HFF-Myc (cell line): ENCODE measurements at places on chromosomes 3 and 15.

DNA sequence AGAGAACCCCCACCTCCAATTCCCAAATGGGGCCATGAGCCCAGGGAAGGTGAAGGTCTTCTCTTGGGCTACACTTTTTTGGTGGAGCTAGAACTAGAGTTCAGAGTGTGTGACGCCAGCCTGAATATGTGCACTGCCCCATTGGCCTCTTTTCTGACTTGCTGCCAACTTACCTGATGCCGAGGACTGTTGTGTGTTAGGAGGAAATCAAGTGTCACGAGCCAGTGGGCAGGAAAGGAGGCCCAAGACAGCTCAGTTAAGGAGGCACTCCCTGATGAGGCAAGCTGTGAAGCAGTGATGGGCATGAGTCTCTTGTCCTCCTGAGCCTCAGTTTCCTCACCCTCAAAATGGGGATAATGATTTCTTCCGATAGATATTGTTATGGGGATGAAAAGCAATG is 107.8 kb downstream of the ANP32A start:
- DNase-seq, result no peak

DNA sequence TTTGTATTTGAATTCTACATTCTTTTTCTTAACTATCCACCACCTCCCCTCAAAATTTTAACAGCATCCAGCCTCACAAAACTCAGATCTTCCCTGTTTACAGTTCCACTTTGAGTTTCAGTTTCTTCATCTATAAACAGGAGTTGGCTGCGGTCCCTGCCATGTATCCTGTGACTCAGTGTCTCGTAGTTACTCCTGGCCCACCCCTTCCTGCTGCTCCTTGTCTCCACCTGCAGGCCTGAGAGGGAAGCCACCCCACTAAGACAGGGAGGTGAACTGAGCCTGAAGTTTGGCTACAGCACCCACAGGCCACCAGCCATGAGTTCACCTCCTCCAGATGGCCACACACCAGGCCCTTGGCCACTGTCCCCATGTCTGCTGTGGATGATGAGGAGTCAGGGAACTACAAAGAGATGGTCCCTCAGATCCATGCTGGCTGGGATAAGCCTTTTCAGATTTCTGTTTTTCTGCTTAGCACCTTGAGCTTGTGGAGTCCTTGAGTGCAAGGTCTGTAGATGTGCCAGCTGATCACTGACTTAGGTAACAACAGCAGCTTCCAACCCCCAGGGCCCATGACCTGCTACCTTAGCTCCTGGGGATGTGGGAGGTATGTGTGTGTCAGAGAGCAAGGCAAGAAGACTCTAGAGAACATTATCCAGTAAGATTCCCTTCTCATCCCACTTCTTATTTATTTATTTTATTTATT is 37.5 kb downstream of the CD86 start:
- no peak for DNase-seq

DNA sequence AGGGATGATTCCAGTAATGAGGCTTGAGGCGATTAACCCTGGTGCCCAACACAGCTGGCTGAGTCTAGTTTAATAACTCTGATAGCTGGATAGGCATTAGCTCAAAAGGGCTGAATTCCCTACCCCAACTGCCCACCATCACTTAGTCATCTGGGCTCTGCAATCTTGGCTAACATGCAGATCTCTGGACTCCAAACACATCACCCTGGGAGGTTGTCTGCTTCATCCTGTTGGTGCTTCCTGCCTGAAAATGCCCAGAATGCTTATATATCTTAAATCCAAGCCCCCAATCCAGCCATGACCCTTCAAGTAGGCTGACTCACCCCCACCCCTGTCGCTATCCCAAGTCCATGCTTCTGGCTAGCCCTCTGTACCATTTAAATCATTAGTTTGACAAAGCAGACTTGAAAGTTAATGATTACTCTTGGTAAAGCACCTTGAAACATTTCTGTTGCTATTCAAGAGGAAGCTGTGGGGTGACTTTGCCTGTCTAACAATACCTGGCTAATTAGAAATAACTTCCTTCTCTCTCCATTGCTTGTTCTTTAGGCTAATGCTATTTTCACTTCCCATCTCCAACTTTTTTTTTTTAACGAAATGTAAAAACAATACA is 107.0 kb upstream of the RORA start:
- no peak for DNase-seq

DNA sequence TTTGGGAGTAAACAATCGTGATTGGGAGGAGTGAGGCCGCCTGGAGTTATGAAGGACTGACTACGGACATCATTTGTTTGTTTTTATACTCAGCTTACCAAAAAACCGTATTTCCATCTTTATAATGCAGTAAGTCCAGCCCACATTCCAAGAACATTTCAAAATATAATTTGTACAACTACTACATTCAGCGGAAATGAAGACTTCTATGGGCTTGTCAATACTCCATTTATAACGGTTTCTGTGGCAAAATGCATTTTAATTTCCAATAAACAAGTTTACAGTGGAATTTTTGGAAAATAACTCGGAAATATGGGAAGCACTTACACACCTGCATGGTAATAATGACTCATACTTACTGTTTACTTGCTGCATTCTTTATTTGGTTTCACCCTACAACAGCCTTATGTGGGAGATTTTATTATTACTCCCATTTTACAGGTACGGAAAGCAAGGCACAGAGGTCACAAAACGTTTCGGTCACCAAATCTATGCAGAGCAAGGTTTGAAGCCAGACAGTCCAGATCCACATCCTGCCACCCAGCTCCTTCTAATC is 62.3 kb downstream of the LDHAL6B start:
- DNase-seq, result no peak

GRCh38 chr15:96348112-96349027 is 17.9 kb downstream of the NR2F2 start:
- DNase-seq, result no peak

DNA sequence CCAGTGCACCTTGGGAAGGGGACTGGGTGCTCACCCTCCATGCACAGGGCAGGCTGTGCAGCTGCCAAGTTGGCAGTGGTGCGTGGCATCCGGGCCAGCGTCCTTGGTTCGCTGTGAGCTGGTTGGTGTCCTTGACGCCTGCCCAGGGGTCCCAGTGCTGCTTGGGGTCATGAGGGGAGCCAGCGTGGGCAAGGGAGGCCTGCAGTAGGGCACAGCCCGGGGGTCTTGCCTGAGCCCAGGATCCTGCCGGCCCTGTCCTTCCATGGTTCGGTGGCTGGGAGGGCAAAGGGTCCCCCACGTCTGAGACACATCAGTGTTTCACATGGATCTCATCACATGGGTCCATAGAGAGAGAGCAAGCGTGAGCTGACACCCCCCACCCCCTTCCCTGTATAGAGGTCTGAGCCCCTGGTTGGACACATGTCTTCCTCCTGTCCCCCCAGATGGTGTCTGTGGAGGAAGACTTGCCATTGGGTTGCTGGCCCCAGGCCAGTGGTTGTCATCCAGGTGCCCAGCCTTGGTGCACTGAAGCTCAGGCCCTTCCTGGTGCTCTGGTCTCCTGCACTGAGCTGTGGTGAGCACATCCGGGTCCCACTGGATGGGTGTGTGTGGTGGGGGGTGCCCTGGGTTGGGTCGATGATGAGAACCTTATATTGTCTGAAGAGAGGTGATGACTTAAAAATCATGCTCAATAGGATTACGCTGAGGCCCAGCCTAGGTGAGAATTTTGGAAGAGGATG is 232.3 kb downstream of the SNRPN start:
- no peak for DNase-seq

GRCh38 chr3:64016941-64017620 is 6.2 kb downstream of the PSMD6 start:
- no peak for DNase-seq

- no peak for DNase-seq
These were observed 22.6 kb upstream of the NR2F2 start for GRCh38 chr15:96307856-96308394.

- no peak for DNase-seq
These were observed 2.5 kb downstream of the THSD4 start for GRCh38 chr15:71117714-71118305.

GRCh38 chr3:12681089-12681942 is 17.4 kb upstream of the RAF1 start:
- DNase-seq, result no peak

DNA sequence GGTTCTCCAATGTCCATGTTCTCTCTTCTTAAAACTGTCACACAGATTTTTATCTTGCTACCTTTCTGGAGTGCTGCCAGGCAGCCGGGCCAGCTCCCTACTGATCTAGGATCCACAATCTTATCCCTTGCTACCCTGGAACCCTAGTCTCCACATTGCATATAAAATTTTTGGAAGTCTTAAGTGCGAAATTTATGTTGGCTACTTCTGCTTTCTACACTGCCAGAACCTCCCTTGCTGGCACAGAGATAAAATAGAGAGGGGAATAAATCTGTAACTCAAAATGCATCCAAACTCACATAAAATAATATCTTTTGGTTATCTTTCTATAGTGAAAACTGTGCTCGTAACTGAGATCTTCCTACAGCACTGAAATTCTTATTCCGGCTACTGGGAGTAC is 182.6 kb downstream of the ZPLD1 start:
- no peak for DNase-seq

DNA sequence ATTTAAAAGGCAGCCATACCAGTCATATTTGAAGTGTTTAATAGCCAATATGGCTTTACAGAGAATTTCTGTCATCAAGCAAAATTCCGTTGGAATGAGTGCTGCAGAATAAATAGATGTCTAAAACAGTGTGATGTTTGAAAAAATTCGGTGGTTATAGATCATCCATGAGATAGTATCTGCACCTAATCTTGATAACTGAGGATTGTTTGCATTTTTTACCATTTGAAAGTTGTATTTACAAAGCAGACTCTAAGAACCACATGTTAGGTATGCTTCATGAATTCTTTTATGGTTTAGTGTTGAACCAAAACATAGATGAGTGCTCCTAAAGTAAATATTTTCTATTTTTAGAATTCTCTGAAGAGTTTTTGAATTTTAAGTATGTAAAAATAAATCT is 476.1 kb downstream of the NAALADL2 start:
- DNase-seq, result no peak

DNA sequence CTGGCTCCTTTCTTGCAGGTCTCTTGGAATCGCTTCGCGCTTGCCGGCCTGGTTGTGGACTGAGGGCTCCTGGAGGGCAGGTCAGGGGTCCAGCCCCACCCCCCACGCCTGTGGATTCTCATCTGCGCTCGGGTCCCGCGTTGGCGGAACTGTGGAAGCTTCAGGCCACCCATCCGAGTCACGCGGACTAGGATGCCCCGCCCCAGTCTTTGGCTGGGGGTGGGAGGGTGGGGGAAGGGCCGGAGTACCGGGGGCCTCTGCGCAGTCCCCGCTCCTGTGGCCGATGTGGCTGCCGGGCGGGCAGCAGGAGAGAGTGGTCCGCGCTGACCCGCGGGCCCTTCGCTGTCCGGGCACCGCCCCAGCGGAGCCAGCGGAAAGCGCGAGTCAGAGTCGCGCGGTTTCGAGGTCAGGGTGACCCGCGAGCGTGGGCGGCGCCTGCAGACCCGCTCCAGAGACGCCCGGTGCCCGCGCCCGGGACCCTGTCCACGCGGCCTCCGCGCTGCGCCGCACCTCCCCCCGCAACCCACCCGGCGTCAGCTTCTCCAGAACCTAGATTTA is 114.2 kb downstream of the KLF13 start:
- no peak for DNase-seq

DNA sequence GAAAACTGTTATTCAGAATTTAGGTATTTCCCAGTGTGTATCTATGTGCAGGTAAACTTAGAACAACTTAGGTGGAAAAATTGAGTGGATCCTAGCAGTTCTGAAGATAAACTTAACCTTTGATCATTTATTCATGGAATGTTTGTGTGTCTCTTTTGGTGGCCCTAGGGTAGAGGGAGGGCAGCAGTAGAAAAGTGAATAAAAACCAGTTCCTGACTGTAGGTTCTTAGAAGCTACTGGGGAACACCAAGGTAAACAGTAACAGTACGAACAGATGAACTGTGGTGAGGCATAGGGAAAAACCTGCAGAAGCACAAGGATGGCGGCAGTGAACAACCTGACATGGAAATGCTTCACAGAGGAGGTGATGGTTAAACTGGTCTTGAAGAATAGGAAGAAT is 2.5 kb downstream of the SNRK start:
- DNase-seq, result no peak

- DNase-seq, result no peak
These were observed 2.8 kb downstream of the CYB561D2 start for GRCh38 chr3:50353245-50354004.

GRCh38 chr3:141402476-141403171 is 34.3 kb downstream of the ZBTB38 start:
- DNase-seq, result no peak

DNA sequence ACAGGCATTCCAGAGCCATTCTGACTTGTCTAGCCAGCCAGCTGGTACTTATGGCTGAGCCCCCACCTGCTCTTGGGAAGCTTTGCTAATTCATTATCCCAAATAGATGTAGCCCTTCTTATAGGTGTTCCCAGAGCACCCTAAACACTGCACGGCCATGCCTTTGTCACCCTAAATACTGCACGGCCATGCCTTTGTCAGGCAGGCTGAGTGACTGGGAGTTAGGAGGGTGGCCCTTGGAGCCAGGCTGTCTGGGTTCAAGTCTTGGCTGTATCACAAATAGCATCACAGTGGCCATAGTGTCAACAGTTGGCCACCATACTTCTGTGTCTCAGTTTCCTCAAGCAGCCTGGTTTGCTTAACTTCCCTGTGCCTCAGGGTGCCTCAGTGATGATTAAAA is 292.3 kb downstream of the ADAMTS17 start:
- DNase-seq, result no peak

GRCh38 chr3:29594261-29594660 is 313.4 kb downstream of the RBMS3 start:
- DNase-seq, result no peak

- DNase-seq, result no peak
These were observed 2.0 kb downstream of the MECOM start for GRCh38 chr3:169661361-169662131.

GRCh38 chr3:72397586-72397985 is 450.7 kb downstream of the SHQ1 start:
- DNase-seq, result no peak

DNA sequence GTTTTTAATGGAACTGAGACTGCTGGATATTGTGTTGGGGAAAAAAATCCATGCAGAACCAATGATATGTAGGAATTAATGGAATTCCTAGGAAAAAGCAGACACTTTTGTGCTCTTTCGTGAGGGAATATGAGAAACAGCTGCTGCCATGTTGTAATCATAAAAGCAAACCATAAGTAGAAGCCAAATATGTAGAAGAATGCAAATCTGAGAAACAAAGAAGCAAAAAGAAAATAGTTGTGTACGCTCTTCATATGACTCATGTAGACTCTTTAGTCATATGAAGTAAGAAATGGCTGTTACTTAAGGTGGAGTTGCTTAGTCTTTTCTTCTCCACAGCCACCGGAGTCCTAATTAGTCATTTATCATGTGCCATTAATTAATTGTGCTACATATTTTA is 298.6 kb upstream of the ZNF717 start:
- DNase-seq, result no peak
